ENCODE measurements at places on chromosomes 11 and 22. TPM values are rescaled to one million over a fixed set of nuclear protein-coding genes. Genes with fewer than 3 reads are reported as not detected.

PHLDA2 gene
- 5.7 TPM for total RNA-seq

RIBC2 gene
- 0.12 TPM for total RNA-seq

TTC36 gene
- total RNA-seq, result not detected

KCNJ4 gene
- not detected for total RNA-seq

AGBL2 gene
- total RNA-seq, result 0.70 TPM

C22orf23 gene
- total RNA-seq, result 0.15 TPM

RTN4RL2 gene
- total RNA-seq, result 0.12 TPM

POTEH gene
- not detected for total RNA-seq

KRTAP5-9 gene
- total RNA-seq, result not detected

CHST1 gene
- 0.15 TPM for total RNA-seq

DMC1 gene
- total RNA-seq, result 1.1 TPM

MMP1 gene
- 73.8 TPM for total RNA-seq

ART1 gene
- not detected for total RNA-seq

GAS2 gene
- total RNA-seq, result 0.68 TPM

ACRV1 gene
- total RNA-seq, result not detected

CCDC116 gene
- 0.08 TPM for total RNA-seq

OR4A16 gene
- total RNA-seq, result not detected

OR52I2 gene
- total RNA-seq, result not detected

HBB gene
- total RNA-seq, result not detected

CSF2RB gene
- total RNA-seq, result 1.1 TPM

EHF gene
- 0.23 TPM for total RNA-seq

NEFH gene
- 0.08 TPM for total RNA-seq

GRIA4 gene
- not detected for total RNA-seq

DDI1 gene
- not detected for total RNA-seq

SLC25A45 gene
- 1.4 TPM for total RNA-seq

RFPL1 gene
- total RNA-seq, result not detected

DAGLA gene
- 0.98 TPM for total RNA-seq

ADAMTS8 gene
- total RNA-seq, result 0.23 TPM

SCGB2A2 gene
- total RNA-seq, result not detected

B3GAT3 gene
- 20.3 TPM for total RNA-seq

TUBA8 gene
- 0.75 TPM for total RNA-seq

SPON1 gene
- 26.8 TPM for total RNA-seq

CARNS1 gene
- total RNA-seq, result under 0.01 TPM

GSTT2 gene
- total RNA-seq, result 0.23 TPM

NDUFC2 gene
- total RNA-seq, result 60.1 TPM

GGT5 gene
- total RNA-seq, result 5.1 TPM

GGTLC3 gene
- total RNA-seq, result not detected

KRTAP5-10 gene
- total RNA-seq, result not detected

OR52A1 gene
- total RNA-seq, result not detected

SLC22A9 gene
- total RNA-seq, result not detected

CDC42BPG gene
- total RNA-seq, result under 0.01 TPM

BTBD18 gene
- total RNA-seq, result not detected

RHOD gene
- total RNA-seq, result 19.6 TPM

CYB5R2 gene
- total RNA-seq, result 1.8 TPM

UPK3A gene
- not detected for total RNA-seq

Measured in smooth muscle cell of the coronary artery (primary cell).